ENCODE measurements at places on chromosomes 11 and 22. TPM values are rescaled to one million over a fixed set of nuclear protein-coding genes. Genes with fewer than 3 reads are reported as not detected.

Gene B3GAT1
- 0.49 TPM for polyA plus RNA-seq

Gene OTOG
- not detected for polyA plus RNA-seq

Gene RAB1B
- 92.0 TPM for polyA plus RNA-seq

Gene OAF
- polyA plus RNA-seq = 21.6 TPM

Gene FDXACB1
- 1.6 TPM for polyA plus RNA-seq

Gene MCHR1
- polyA plus RNA-seq = not detected

Gene DEUP1
- 1.1 TPM for polyA plus RNA-seq

Gene ZNF280B
- polyA plus RNA-seq = 0.38 TPM

Gene NTM
- 0.04 TPM for polyA plus RNA-seq

Gene ASPHD2
- polyA plus RNA-seq = 0.33 TPM

Gene ACR
- 0.34 TPM for polyA plus RNA-seq

Gene EMID1
- polyA plus RNA-seq = 16.8 TPM

Gene BLID
- polyA plus RNA-seq = not detected

Gene CALCA
- polyA plus RNA-seq = 0.12 TPM

Gene CD81
- polyA plus RNA-seq = 166 TPM

Gene NAALADL1
- 4.7 TPM for polyA plus RNA-seq

Gene TEAD1
- polyA plus RNA-seq = 5.9 TPM

Gene RIMBP3C
- polyA plus RNA-seq = not detected

Gene NLRP6
- polyA plus RNA-seq = 0.05 TPM

Gene OR52E6
- polyA plus RNA-seq = not detected

Gene MYRF
- 56.3 TPM for polyA plus RNA-seq

Gene KCNJ1
- 0.28 TPM for polyA plus RNA-seq

Gene CD44
- polyA plus RNA-seq = 133 TPM

Gene ANGPTL5
- 0.21 TPM for polyA plus RNA-seq

All from pancreas (tissue), 10 donors.